ENCODE measurements at places on chromosomes 7 and 10.
A peak's percentile ranks its signal among the peaks of the same experiment; 100 is the strongest.

- no peak for DNase-seq
These were observed 52.1 kb upstream of the CCAR1 start for GRCh38 chr10:68668972-68669371.

GRCh38 chr7:1225441-1226185 lies 7.1 kb upstream of the UNCX start:
- DNase-seq = peak; percentile 45

- DNase-seq = no peak
These were observed 194.4 kb upstream of the TCF7L2 start for GRCh38 chr10:112755446-112756234.

DNA sequence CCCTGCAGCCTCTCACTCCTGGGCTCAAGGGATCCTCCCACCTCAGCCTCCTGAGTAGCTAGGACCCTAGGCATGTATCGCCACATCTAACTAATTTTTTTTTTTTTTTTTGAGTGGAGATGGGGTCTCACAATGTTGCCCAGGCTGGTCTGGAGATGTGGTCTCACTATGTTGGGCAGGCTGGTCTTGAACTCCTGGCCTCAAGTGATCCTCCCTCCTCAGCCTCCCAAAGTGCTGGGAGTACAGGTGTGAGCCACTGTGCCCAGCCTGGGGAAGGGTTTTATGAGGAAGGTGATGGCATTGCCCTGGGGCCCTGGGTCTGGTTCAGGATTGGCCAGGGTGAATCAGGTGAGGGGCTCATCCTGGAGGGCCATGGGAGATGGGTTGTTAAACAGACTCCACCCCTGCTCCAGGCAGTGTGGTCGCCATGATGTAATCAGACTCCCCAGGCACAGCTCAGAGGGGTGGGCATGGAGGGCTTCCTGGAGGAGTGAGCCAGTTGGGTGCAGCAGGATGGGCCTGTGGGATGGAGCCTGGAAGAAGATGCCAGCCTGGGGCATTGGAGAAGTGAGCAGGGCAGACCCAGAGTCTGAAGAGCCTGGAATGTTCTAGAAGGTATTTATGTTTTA lies 82.7 kb downstream of the MYL10 start:
- DNase-seq = no peak

DNA sequence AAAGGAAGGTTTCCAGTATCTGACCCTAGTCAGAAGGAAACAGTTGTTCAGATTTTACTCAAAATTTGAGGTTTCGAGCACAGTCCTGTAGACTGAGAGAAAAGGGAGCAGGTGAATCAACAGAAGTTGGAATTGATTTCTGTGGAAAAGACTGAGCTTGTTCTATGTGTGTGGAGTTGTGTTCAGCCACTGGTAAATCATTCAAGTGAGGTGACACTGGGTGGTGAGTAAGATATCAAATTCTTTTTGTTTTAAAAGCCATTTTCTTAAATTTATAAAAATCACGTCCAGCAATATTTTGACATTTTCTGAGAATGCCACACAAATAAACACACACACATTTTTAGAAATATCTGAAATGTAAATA lies 165.1 kb downstream of the HGF start:
- DNase-seq = no peak

- DNase-seq = no peak
These were observed 312.1 kb downstream of the LHFPL3 start for GRCh38 chr7:104640506-104640905.

- peak; percentile 45 for DNase-seq
These were observed 23.9 kb downstream of the SCD start for GRCh38 chr10:100370714-100371481.

GRCh38 chr10:71995887-71996575 lies 31.8 kb downstream of the CHST3 start:
- DNase-seq = no peak

GRCh38 chr7:55247428-55247827 lies 117.7 kb upstream of the LANCL2 start:
- no peak for DNase-seq

GRCh38 chr10:128073890-128074289 lies 52.3 kb downstream of the MKI67 start:
- DNase-seq = no peak

- DNase-seq = no peak
These were observed 6.8 kb downstream of the DLG5 start for GRCh38 chr10:77919713-77920108.

DNA sequence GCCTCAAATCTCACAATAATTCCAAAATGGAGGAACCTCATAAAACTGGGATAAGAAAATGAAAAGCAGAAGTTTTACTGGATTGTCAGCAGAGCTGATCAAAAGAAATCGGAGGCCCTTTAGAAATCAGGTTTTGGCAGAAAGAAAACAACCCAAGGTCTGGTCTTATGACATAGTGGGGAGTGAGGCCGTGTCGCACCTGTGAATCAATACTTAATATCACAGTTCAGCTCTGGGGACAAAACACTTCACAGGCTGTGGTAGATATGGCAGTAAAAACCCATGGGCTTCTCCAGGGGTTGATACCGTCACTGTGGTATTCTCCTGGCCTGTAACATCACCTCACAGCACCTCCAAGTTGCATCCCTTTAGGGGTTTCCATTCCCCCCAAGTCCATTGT lies 6.5 kb upstream of the MALSU1 start:
- DNase-seq = no peak

GRCh38 chr10:45673074-45673648 lies 589 bp upstream of the ZFAND4 start:
- DNase-seq = no peak

DNA sequence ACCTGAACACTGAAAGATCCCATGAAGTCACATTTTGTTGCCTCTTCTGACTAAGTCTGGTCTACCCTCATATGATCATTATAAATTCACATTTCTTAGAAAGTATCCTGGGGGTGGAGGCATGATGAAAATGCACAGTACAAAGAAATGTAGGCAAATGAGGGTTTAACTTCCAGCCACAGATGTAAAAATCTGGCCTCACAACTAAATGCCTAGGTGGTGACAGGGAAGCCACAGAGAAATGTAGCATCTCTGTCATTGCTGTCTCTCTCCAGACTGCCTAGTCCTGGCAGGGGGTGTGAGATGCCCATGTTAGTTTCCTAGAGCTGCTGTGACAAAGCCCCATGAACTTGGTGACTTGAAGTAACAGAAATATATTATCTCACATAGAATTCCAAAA lies 395.9 kb downstream of the SORCS3 start:
- DNase-seq = no peak

DNA sequence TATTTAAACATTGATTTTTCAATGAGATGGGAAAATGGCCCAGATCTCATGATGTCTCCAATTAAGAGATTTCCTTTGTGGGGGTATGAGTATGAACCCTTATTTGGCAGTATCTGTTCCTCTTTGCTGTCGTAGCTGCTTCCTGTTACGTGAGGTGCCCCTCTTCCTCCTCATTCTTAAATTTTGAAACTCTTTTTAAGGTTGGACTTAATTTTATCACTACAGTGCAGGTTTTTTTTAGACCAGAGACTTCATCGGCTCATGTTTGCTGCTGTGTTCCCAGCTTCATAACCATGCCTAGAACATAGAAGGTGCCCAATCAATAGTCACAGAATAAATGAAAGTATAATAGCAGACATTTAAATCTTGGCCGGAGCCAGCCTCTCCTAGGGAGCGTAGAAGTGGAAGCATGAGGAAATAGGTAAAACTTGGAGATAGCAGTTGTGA lies 2.4 kb downstream of the MIOS start:
- DNase-seq = no peak

DNA sequence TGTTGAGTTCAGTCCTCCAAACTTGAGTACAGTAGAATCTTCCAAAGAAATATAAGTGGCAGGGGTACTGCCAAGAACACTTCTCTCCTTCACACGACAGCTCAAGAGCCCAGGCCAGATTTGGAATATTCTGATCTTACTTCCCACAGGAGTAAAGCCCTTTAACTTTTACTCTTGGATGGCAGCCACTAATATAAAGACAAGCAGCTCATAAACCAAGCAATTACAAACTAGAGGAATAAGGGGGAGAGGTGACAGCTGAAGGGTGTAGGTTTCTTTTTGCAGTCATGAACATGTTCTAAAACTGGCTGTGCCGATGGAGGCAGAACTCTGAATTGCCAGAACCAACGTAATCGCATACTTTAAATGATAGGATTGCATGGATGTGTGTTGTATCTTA lies 74.8 kb downstream of the SVIL start:
- DNase-seq = no peak

DNA sequence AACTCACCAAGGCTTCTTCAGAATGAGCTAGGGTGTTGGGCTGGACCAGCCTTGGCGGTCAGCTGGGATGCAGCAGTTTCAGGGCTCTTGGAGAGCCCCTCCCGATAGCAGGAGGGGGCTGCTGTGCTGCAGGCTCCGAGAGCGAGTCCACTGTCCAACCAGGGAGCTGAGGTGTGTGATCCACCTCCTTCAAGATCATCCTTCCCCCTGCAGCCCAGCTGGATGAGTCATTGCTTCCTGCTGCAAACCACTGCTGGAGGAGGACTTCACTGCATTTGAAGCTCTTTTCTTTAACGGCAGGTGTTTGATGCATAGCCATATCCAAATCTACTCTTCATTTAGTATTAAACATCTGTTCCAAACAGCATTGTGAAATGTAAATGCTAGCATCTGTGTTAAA lies 54.2 kb upstream of the EBF3 start:
- no peak for DNase-seq

DNA sequence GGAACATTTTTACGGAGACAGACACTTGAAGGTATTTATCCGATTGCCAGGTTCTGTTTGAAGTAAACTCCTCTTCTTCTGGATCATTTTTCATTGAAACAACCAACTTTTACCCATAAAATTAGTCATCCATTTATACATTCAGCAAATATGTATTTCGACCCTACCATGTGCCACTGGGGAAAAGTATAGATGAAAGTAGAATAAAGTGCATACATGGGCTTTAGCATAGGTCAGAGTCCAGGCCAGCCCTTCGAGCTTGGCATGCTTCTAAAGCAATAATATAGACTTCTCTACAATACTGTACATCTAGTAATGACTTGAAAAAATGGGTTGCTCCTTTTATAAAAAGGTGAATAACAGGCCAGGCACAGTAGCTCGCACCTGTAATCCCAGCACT lies 10.1 kb downstream of the SLC25A16 start:
- no peak for DNase-seq

DNA sequence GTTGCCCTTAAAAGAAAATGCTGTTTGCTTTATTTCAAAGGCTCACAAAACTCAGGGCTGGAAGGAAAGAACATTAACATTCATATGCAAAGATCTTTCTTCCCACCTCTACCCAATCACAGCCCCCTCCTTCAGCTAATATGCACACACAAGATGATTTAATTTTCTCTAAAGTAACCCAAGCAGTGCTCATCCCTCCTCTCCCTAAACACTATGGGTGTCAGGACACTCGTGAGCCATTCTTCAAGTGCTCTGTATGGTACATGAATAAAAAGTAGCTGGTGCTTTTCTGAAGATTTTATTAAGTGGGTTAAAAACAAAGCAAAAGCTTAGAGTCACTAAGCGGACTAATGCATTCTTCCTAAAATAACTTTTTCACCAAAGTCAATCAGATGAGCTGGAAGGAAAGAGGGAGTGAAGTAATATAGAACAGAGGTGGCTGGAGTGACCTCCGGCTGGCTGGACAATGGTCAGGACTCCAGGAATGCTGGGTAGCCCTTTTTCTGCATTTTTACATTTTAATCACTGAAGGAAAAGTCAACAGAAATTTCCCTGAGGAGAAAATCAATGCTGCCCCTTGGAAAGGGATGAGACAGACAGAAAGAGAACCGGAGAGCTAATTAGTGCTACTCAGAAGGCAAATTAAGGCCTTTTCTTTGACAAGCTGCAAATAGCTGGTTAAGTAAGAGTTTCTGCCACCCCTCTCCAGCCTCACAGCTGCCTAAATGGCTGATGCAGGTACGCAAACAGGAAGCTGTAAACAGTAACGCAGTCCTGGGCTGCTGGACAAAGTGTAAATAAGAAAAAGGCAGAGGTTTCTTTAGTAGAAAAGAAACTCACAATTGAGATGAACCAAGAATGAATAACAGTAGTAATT lies 6.6 kb downstream of the DGKI start:
- DNase-seq = no peak

DNA sequence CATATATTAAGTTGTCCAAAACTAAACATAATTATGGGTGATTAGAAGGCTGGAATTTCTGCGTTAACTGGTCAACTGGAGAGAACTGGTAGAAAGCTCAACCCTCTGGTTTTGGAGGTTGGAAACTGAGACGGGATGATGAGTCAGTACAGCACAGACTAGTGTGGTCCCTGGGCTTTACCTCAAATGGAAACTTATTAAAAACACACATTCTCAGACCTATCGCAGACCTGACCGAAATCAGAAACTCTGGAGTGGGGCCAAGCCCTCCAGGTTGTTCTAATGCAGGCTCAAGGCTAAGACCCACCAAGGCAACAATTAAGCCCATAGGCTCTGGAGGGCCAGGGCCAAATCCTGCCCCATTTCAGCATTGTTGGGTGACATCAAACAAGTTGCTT lies 136.9 kb downstream of the KCNMA1 start:
- DNase-seq = no peak

GRCh38 chr7:143325240-143325639 lies 9.3 kb downstream of the CLCN1 start:
- no peak for DNase-seq

GRCh38 chr10:17101910-17102266 lies 27.7 kb downstream of the CUBN start:
- DNase-seq = no peak

GRCh38 chr7:113161050-113161449 lies 42.7 kb upstream of the SMIM30 start:
- no peak for DNase-seq

DNA sequence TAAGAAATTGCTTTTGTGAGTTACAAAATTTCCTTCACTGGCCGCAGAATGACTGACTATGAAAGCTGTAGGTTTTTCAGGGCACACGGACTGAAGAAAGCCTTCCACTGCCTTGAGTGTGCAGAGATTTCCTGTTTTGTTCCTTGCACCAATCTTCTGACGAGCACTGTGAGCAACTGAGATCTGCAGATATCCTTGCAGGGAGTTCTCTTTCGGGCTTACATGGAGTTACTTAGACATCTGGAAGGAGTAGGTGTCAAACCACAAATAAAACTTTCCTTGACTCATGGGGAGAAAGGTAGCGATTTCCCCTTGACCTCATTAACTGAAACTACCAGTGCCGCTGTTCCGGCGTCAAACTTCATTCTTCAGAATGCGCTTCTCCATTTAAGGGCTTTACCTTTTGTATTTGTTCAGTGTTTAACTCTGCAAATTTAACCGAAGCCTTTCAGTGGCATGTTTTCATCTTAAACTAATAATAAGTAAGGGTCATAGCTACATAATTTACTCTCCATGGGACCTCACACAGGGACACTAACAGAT lies 1175.3 kb downstream of the GATA3 start:
- no peak for DNase-seq
